ENCODE measurements at places on chromosomes 7 and 10.

DNA sequence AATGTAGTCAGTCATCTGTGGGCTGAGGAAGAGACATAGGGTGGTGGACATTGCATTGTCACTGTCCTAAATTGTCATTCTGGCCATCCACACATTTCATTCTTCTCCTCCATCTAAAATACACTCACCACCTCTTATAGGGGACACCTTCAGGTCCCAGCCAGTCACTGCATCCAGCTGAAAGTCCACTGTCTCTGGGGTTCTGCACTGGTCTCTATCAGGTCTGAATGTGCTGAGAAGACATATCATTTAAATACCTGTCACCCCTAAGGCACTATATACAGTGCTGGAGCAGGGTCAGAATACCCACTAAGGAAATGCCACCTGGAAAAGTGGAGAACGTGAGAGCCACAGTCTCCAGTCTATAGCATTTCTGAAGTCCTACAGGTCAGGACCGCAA, 29.6 kb downstream of the SH2D4B start:
- no peaks in the 10 kb centered on the region for H3K27me3 ChIP-seq
- H3K4me3 ChIP-seq: no peak overlapping the region
- no peak for DNase-seq
- no peaks in the 10 kb centered on the region for H3K36me3 ChIP-seq
- H3K4me1 ChIP-seq: no peaks in the 10 kb centered on the region
- H3K27ac ChIP-seq: no peak overlapping the region

GRCh38 chr7:144414815-144415214, 11.3 kb upstream of the NOBOX start:
- no peaks in the 10 kb centered on the region for H3K36me3 ChIP-seq
- no peaks in the 10 kb centered on the region for H3K27me3 ChIP-seq
- no peak overlapping the region for H3K4me3 ChIP-seq
- H3K27ac ChIP-seq: no peak overlapping the region
- no peak for DNase-seq

- no peak overlapping the region for H3K4me3 ChIP-seq
- H3K4me1 ChIP-seq: peaks cover 20% of the 10 kb centered on the region
- DNase-seq: no peak
- no peaks in the 10 kb centered on the region for H3K36me3 ChIP-seq
- H3K27ac ChIP-seq: no peak overlapping the region
Measured at GRCh38 chr7:131898418-131898817, 342.0 kb upstream of the PODXL start.

GRCh38 chr7:80794631-80795573, 123.9 kb downstream of the SEMA3C start:
- peak overlapping the region; percentile 46 for H3K27ac ChIP-seq
- no peaks in the 10 kb centered on the region for H3K27me3 ChIP-seq
- H3K4me1 ChIP-seq: peaks cover 20% of the 10 kb centered on the region
- no peak for DNase-seq
- H3K4me3 ChIP-seq: no peak overlapping the region
- no peaks in the 10 kb centered on the region for H3K36me3 ChIP-seq

DNA sequence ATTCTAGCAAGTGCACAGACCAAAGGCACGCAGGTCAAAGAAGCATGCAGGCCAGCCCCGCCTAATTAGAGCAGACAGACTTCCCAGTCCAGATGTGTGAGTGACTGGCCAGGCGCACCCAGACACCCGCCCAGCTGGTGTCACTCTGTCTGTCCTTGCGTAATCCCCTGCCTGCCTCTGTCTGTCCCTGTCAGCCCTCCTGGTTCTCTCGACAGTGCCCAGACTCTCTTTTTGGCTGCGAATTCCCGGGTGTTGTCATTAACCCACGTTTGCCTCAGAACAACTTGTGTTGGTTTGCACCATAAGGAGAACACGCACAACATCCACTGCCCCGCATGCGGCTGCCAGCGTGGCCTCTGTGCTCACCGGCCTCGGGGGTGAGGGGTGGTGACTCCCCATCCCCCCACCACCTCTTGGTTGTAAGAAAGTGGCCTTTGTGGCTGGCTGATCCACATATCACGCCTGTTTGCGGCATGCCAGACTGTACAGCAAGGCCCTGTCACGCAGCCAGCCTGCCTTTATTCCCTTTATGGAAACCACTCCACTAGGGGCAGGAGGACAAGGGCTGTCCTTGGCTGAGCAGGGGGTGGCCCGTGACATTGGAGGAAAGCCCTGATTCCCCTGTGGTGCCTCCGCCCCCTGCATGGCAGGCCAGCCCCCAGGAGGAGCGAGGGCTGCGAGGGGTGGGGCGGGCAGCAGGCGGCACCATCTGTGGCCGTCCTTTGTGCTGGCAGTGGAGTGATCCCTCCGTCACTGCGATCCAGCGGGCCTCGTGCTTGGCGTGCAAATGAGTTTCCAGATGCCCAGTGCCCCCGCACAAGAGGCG, 72.8 kb upstream of the PPIF start:
- H3K4me3 ChIP-seq: peak overlapping the region; percentile 1
- H3K4me1 ChIP-seq: peaks cover 67% of the 10 kb centered on the region
- peak overlapping the region; percentile 78 for H3K27ac ChIP-seq
- no peaks in the 10 kb centered on the region for H3K27me3 ChIP-seq
- peaks cover 38% of the 10 kb centered on the region for H3K36me3 ChIP-seq

All from esophagus muscularis mucosa (tissue), 4 donors.